ENCODE measurements at places on chromosomes 6 and 20.
A peak's percentile ranks its signal among the peaks of the same experiment; 100 is the strongest.

GRCh38 chr6:33040157-33040556 lies 30.8 kb upstream of the HLA-DOA start:
- no peak for DNase-seq

- DNase-seq = peak; percentile 94
Observed at GRCh38 chr6:134678436-134678889, 271.4 kb downstream of the ALDH8A1 start.

DNA sequence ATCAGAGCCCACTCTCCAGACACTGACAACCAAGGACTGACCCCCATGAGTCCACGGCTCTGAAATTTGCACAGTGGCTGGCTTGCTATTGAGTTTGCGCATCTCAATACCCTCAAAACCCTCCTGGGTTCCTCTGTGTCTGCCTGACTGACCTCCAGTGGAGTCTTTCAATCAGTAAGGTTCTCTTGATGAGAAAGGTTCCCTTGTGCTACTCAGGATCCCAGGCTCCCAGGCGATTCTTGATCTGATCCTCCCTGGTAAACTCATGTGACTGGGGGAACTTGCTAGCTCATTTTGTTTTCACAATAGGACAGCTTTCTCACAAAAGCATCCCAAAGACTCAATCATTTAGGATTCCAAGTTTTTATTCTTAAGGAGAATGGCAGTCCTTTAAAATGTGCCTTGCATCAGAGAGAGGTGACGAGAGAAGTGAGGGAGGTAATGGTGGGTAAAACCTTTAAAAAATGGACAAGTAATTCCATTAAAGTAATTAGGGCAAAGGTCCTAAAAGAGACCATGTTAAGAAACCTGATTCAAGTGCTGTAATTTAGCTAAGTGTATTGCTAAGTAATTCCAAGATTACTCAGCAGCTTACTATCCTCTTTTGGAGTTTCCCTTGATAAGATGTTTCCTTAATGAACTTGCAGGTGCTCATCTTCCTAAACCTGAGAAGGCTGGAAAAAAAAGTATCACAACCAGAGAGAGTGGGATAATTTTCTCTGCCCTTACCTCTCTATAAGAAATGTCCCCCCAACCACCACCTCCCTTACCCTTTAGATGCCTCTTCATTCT lies 304.7 kb upstream of the SGK1 start:
- DNase-seq = no peak

- no peak for DNase-seq
Observed at GRCh38 chr20:58208944-58209343, 19.5 kb downstream of the ANKRD60 start.

DNA sequence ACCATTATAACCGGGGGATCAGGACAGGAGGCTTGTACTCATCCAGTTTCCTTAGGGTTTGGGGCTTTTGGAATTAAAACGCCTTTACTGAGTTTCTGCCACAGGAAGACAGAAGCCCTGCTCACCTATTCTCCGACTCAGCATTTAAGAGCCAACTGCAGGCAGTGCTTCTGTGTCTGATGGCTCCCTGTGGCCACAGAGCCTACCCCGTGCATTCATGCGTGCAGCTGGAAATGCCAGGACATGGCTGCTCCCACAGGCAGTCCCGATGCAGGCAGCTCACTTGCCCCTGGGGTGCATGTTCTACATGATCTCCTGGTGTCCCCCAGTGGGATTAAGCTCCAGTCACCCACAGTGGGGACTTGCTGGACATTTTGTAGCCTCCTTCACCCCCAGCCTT lies 22.2 kb downstream of the ZNF831 start:
- no peak for DNase-seq

- no peak for DNase-seq
Observed at GRCh38 chr6:16064671-16065072, 64.2 kb upstream of the MYLIP start.

DNA sequence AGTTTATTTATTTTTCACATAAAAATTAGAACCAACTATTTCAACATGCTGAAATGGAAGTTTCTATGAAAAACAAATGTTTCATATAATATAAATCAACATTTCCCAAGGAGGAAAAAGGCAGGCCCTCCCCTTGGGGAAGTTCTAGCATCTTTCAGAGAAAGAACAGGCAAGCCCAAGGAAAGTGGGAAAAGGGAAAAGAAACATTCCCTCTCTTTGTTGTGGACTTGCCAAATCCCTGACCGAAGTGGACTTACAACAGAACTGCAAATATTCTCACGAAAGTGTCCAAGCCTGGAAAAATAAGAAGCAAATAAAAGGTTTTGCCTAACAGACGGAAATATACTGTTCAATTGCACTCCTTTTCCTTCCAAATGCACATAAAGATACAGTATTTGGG lies 214.4 kb downstream of the ATXN1 start:
- DNase-seq = no peak

DNA sequence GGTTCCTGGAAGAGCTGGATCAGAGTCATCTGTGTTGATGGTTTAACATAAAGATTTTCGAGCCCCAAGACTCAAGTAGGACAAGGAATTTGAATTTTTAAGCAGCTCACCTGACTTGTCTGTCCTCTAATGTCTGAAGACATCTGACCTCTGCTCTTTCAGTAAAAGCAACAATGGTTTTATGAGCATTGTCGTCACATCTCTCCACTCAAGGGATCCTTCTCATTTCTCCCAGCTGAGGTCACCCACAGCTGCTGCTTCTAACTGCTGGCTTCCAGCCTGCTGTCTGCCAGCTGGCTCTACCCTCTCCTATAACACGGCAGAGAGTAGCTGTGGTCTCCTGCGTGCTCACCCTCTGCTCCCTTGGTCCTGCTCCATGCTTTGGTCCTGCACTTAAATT lies 24.7 kb upstream of the HDAC2 start:
- peak; percentile 96 for DNase-seq

DNA sequence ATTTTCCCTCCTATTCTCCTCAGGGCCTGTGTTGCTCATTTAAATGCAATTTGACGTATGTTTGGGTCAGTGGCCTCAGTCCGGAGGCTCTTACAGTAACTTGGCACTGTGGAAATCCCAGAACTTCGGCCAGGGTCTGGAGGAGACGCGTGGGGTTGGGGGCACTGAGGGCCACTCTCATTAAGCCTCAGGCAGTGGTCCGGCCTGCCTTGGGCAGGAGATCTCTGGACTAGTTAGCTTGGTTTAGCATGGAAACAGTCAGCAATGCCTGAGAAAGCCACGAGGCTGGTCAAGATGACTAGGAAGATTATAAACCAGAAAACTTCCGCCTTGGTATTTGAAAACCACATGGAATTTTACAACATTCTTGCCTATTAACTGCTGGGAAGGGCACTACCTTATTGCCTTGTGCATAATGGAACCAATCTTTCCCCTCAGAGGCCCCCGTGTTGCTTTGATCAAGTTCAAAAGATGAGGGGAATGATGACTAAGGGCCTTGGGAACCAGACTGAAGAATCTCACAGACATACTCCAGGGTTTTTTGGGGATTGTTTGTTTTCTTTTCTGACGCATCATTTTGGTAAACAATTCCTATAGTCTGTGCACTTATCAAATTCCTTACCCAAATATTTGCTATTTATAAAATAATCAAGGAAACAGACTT lies 206.0 kb upstream of the PREP start:
- DNase-seq = peak; percentile 98
